ENCODE measurements at places on chromosomes 4 and X. TPM values are rescaled to one million over a fixed set of nuclear protein-coding genes. Genes with fewer than 3 reads are reported as not detected.

CDX4 gene
- not detected for total RNA-seq

SPRY1 gene
- 35.6 TPM for total RNA-seq

NHSL2 gene
- total RNA-seq: 2.8 TPM

HPSE gene
- 1.3 TPM for total RNA-seq

CT45A1 gene
- not detected for total RNA-seq

RAB40AL gene
- 0.51 TPM for total RNA-seq

SH3D19 gene
- total RNA-seq: 19.1 TPM

P2RY8 gene
- not detected for total RNA-seq

RHOH gene
- not detected for total RNA-seq

STK32B gene
- total RNA-seq: 3.8 TPM

ATP10D gene
- total RNA-seq: 11.4 TPM

SCD5 gene
- total RNA-seq: 3.3 TPM
